ENCODE measurements at places on chromosomes 11 and 22. TPM values are rescaled to one million over a fixed set of nuclear protein-coding genes. Genes with fewer than 3 reads are reported as not detected.

Gene OR4C12
- not detected for total RNA-seq

Gene SYVN1
- 47.5 TPM for total RNA-seq

Gene TP53I11
- total RNA-seq, result 97.5 TPM

Gene FBLN1
- total RNA-seq, result 127 TPM

Gene MRGPRF
- 1.6 TPM for total RNA-seq

Gene GLYATL1
- 0.28 TPM for total RNA-seq

Gene KCNJ1
- not detected for total RNA-seq

DNA sequence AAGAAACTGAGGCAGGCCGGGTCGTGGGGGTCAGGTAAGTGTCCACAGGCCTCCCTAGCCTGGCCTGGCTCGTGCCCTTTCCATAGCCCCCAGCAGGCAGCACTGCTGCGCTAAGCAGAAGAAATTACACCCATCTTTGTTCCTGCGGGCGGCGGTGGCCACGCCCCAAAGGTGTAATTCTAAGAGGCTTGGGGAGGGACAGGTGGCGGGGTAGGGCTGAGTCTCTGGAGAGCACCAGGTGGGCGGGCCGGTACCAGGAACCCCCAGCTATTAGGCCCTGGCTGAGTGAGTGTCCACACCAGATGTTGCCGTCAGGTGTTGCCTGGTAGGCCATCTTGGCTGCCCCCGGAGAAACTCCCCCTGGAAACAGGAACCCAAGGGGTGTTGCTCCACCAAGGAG is 12.3 kb upstream of the ARAP1 start:
- no peak overlapping the region for H3K4me3 ChIP-seq
- peaks cover 24% of the 10 kb centered on the region for H3K4me1 ChIP-seq
- peaks cover 6% of the 10 kb centered on the region for H3K36me3 ChIP-seq
- no peak overlapping the region for H3K27ac ChIP-seq

- no peaks in the 10 kb centered on the region for H3K27me3 ChIP-seq
- H3K27ac ChIP-seq, result peak overlapping the region; percentile 60
- peaks cover 4% of the 10 kb centered on the region for H3K36me3 ChIP-seq
- peak overlapping the region; percentile 10 for H3K4me3 ChIP-seq
- DNase-seq, result no peak
These were observed 354.4 kb downstream of the SOX6 start for GRCh38 chr11:16001899-16002426.

DNA sequence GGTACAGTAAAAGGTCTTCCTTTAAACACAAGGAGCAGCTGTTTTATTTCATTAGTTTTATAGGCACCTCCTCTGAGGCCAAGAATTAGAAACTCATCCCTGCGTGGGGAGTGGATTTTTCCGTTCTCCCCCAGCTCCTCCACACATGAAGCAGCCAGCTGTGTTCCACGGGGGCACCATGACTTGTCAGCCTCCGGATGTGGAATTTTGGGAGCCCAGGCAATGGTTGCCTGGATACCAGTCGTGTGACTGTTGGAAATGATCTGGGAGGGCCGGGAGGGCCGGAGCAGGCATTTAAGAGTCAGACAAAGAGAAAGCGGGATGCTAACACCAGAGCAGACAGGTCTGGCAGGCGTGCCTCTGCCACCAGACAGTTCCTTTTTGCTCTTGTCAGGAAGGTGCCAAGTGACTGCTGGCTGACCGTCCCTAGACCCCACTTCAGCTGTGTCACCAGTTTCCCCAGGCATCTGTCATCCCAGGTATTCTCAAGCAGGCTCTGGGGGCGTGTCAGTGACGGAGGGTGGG is 15.9 kb upstream of the CDC42EP2 start:
- no peak overlapping the region for H3K4me3 ChIP-seq
- DNase-seq, result peak; percentile 37
- H3K27ac ChIP-seq, result peak overlapping the region; percentile 92

DNA sequence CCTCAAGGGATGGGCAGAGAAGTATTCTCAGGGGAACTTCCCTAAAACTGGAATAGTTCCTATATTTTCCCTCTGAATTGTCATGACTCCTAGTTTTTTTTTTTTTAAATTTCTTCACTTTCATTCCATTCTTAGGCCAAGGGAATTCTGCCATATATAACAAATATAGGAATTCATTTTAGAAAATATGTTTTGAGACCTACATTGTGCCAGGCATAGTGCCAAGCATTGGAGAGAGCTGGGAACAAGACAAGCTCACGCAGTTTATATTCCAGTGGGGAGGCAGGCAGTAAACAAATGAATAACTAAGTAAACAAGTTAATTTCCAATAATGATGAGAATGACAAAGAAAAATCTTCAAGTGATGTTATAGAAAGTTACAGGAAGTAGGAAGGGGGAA is 2.6 kb upstream of the NPTXR start:
- H3K4me1 ChIP-seq, result peaks cover 46% of the 10 kb centered on the region
- no peak overlapping the region for H3K4me3 ChIP-seq
- H3K27me3 ChIP-seq, result peaks cover 10% of the 10 kb centered on the region
- DNase-seq, result no peak

DNA sequence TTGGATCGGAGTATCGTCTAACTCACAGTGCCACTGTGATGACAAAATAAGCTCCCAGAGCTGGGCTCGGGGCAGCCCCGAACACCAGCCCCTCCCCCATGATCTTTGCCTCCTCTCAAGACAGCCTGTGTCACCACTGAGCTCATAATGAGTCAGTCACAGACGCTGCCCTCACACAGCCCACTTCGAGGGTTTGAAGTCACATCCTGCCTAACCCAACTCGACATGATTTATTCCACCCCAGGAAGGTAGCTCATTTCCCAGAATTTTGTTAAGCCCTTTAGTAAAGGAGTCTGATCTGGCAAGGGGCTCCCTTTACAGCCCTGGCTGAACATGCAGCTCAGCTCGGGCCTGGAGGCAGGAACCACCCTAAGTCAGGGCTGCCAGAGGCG is 22.8 kb downstream of the MYH9 start:
- peak overlapping the region; percentile 96 for H3K27ac ChIP-seq
- peaks cover 11% of the 10 kb centered on the region for H3K36me3 ChIP-seq
- peak overlapping the region; percentile 55 for H3K4me3 ChIP-seq
- no peaks in the 10 kb centered on the region for H3K27me3 ChIP-seq
- H3K4me1 ChIP-seq, result peaks cover 100% of the 10 kb centered on the region

DNA sequence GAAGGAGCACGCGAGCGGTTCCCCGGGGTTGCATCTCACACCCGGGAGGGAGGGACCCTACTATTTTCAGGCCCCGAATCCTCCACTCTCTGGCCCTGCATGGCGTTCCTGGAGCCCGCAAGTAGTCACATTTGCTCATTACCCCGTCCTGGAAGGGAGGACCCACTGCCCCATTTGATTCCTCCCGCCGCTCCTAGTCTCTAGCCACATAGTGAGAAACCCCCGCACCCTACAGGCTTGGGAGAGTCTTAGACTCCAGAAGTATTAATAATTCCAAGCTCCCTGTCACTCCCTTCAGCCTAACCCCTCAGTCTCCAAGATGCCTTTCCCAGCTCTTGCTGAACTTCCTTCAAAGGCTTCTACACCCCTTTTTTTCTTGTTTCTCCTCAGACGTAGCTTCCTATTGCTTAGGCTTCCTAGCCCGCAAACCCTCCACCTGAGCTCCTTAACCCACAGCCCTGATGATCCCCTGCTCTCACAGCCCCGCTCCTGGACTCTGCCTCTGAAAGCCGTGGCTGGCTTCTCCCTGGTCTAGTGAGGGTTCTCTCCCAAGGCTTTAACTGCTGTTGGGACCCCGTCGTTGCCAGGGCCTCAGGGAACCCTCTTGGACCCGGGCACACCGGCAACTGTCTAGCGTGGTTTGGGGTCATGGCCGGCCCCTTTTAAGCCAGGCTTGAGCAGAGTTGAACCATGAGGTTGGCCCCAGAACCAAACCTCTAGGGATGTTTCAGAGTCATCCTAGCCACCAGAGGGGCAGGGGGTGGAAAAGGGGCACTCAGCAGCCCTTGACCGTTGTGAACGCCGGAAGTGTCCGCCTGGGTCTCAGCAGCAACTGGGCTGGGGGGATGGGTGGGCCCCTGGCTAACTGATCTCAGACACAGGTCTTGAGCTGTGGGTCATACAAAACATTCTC is 862 bp downstream of the GGA1 start:
- peak overlapping the region; percentile 93 for H3K27ac ChIP-seq
- H3K27me3 ChIP-seq, result no peaks in the 10 kb centered on the region
- no peaks in the 10 kb centered on the region for H3K36me3 ChIP-seq
- peaks cover 39% of the 10 kb centered on the region for H3K4me1 ChIP-seq

DNA sequence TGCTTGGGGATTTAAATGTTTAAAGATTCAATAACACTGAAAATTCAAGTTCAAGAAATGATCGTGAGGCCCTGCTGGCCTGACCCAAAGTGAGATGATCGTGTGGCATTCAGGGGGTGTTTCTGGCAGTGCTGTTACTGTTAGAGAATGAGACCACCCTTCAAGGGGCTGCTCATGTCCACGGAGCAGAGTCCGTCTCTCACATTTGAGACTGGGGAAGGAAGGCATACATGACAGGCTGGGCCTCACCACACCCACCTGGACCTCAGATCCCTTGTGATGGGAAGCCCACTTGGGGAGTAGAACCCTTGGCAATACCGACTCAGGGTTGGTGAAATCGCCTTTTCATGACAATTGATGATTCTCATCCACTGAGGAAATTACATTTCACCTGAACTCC is 16.1 kb upstream of the NRIP3 start:
- DNase-seq, result no peak
- H3K27ac ChIP-seq, result no peak overlapping the region
- H3K27me3 ChIP-seq, result no peaks in the 10 kb centered on the region
- no peaks in the 10 kb centered on the region for H3K4me1 ChIP-seq

DNA sequence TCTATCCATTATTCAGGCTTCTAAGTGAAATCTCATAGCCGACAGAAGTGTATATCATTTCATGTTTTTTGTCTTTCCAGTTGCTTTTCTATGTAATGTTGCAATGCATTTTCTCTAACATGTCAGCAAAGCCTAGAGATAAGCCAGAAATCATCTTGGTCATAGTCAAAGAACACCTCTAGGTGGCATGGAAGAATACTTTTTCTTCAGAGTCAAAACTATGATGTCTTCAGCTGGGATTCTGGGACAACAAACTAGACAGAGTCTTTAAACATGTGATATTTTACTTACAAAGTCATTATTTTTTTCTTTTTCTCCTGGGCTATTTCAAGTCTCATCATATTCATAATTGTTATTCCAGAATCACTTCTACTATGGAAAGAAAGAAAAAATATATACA is 4.4 kb downstream of the GAS2 start:
- no peak for DNase-seq
- H3K27me3 ChIP-seq, result peaks cover 38% of the 10 kb centered on the region
- no peaks in the 10 kb centered on the region for H3K36me3 ChIP-seq
- no peak overlapping the region for H3K27ac ChIP-seq
- no peak overlapping the region for H3K4me3 ChIP-seq
- peaks cover 29% of the 10 kb centered on the region for H3K4me1 ChIP-seq

- peaks cover 7% of the 10 kb centered on the region for H3K36me3 ChIP-seq
- no peaks in the 10 kb centered on the region for H3K27me3 ChIP-seq
- H3K27ac ChIP-seq, result peak overlapping the region; percentile 95
- no peak for DNase-seq
- H3K4me3 ChIP-seq, result peak overlapping the region; percentile 92
These were observed 1.8 kb downstream of the BSCL2 start for GRCh38 chr11:62705413-62705812.

DNA sequence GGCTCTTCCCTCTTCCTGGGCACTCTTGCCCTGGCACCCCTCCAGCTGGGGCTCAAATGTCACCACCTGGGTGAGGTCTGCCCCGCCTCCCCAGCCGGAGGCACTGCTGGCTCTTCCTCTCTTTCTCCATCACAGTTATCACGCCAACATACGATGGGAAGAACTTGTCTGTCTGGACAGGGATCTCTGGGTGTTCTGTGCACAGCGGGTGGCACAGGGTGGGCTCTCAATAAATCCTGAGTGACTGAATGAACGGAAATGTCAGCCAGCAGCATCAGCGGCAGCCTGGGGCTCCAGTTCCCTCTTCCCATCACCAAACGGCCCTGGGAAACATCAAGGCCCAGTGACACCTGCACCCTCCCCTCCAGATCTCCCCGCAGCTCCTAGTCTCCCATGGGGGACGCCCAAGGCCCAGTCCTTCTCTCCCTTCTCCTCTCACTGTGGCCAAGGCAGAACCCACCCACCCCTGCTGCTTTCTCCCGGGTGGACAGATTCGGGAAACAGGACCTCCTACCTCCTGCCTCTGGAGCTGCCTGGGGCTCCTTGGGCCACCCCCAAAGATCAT is 440 bp upstream of the SLC25A45 start:
- no peak for DNase-seq
- H3K4me1 ChIP-seq, result peaks cover 56% of the 10 kb centered on the region
- peak overlapping the region; percentile 99 for H3K27ac ChIP-seq
- H3K36me3 ChIP-seq, result no peaks in the 10 kb centered on the region
- peak overlapping the region; percentile 68 for H3K4me3 ChIP-seq

DNA sequence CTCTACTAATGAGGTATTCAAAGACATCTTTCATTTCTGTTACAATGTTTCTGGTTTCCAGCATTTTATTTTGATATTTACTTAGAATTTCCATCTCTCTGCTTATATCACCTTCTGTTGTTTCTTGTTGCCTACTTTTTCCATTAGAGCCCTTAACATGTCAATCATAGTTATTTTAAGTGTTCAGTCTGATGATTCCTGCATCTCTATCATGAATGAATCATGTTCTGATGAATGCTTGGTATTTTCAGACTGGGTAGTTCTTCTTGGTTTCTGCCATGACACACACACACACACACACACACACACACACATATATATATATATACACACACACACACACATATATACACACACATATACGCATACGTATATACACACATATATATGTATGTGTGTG is 486.4 kb upstream of the ISX start:
- no peaks in the 10 kb centered on the region for H3K4me1 ChIP-seq
- no peak for DNase-seq
- no peaks in the 10 kb centered on the region for H3K27me3 ChIP-seq

DNA sequence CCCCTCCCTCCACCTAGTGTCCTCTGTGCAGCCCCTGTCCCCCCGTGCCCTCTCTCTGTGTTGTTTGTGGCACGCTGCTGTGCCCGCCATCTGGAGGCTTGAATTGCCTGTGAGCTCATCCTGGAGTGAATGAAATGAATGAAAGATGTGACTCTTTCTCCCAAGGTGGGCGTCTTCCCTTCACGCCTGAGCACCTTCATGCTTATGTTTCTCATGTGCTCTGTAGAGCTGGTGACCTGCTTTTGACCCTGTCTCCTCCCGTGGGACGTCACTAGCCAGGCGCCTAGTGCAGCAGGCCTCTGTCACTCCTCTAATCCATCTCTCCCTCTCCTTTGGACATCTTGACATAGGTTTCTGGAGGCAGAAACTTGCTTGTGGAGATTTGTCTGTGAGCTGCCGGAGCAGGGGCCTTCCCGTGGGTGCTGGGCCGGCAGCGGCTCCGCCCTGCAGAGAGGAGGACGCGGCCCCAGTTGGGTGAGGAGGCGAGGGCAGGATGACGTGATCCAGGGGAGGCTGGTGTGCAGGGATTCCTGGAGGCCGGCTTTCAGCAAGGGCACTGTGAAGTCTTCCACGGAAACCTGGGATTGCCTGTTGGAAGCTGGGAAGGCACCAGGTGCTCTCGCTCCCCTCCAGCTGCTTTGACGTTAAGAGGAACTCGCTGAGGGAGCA is 40.6 kb downstream of the MUC6 start:
- peaks cover 4% of the 10 kb centered on the region for H3K4me1 ChIP-seq
- no peak overlapping the region for H3K27ac ChIP-seq
- DNase-seq, result no peak
- no peak overlapping the region for H3K4me3 ChIP-seq
- H3K36me3 ChIP-seq, result peaks cover 16% of the 10 kb centered on the region
- no peaks in the 10 kb centered on the region for H3K27me3 ChIP-seq

GRCh38 chr11:44305470-44306051 is 4.4 kb downstream of the ALX4 start:
- H3K36me3 ChIP-seq, result no peaks in the 10 kb centered on the region
- peaks cover 71% of the 10 kb centered on the region for H3K27me3 ChIP-seq
- H3K4me3 ChIP-seq, result peak overlapping the region; percentile 52
- peaks cover 27% of the 10 kb centered on the region for H3K4me1 ChIP-seq

All from chondrocyte (in vitro differentiated cells).